ENCODE measurements at places on chromosomes 3 and 15.

DNA sequence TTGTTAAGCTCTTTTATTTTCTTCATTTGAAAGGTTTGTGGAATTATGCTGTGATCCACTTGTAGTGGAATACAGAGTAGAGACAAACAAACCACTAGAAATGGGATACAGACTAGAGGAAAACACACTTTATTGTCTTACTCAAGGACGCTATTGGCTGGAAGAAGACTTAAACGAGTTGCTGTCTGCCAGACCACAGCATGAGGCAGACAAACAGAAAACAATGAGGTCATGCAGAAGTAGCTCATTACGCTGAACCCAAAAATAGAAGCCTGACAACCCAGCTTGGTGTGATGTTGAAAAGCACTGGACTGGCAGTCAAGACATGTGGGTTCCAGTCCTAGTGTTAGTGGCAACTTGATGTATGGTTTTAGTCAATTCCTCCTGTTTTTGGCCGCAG is 62.4 kb upstream of the P3H2 start:
- DNase-seq = no peak

GRCh38 chr15:64695561-64695992 is 79.8 kb downstream of the RBPMS2 start:
- no peak for DNase-seq

DNA sequence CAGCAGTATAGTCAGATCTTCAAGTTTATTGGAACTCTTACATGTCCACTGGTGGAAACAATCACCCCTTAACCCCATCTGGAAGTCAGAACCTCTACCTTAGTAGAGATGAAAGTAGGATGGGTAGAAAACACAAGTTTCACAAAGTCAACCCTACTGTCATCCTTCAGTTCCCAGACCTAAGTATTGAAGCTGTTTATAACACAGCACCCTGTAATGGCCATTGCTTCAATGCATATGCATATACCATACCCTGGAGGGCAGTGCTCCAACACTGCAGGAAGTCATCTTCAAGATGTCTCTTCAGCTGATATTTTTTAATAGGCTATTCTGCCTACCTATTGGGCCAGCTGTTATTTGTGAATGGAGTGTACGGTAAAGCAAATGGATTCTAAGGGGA is 241.3 kb downstream of the UBE2E2 start:
- no peak for DNase-seq

- DNase-seq = no peak
Measured at GRCh38 chr3:22156868-22157267, 405.9 kb upstream of the ZNF385D start.

GRCh38 chr3:122318620-122319019 is 6.4 kb upstream of the CSTA start:
- DNase-seq = no peak

GRCh38 chr15:50418041-50418583 is 6.1 kb upstream of the USP8 start:
- DNase-seq = no peak

DNA sequence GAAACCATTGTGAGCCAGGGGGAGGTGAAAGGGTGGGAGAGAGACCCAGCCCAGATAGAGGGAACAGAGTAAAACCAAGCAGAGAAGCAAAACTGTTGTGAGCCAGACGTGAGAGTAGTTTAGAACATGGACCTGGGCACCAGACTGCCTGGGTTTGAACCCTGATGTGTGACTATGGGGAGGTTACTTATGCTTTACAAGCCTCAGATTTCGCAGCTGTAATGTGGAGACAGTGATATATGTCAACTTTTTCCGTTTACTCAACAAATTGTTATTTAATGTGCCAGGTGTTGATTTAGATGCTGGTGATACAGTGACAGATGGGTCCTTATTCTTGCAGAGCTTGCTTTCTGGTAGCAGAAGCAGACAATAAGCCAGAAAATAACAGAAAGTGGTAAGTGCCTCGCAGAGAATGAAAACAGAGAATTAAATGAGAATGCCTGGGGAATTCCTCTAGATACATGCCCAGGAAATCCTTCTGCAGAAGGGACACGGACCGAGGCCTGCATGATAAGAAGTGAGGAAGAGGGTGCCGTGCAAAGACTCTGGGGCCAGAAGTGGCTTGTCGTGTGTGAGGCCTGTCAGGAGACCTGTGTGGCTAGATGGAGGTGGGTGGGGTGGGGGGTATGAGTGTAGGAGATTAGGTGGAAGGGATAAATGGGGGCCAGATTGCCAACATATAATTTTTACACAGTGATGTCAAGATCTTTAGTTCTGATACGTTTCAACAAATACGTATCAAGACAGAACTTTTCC is 15.0 kb downstream of the KAT2B start:
- DNase-seq = no peak

DNA sequence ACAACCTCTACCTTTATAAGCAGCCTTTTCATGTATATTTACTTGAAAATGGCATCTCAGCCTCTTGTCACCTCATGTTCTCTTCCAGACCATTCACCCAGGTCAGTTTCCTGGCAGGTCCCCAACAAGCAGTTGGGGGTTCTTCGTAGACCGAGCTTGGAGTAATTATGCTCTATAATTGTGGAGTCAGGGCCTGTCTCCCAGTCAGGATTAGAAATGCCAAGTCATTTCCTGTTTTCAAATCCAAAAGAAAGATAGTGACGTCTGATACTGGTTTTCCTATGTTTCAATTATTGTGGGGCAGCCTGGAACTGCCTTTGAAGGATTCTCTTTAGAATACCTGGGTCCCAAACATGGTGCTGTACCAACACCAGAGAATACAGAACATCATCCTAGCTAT is 430.6 kb downstream of the MECOM start:
- DNase-seq = no peak

GRCh38 chr15:80384432-80384831 is 19.8 kb upstream of the ARNT2 start:
- no peak for DNase-seq

- DNase-seq = no peak
Measured at GRCh38 chr3:72855001-72855400, 6.8 kb upstream of the SHQ1 start.

GRCh38 chr15:55741833-55742497 is 987 bp downstream of the PRTG start:
- no peak for DNase-seq

GRCh38 chr15:39752246-39752645 is 30.4 kb downstream of the FSIP1 start:
- DNase-seq = no peak

GRCh38 chr3:178189854-178190253 is 346.4 kb upstream of the KCNMB2 start:
- no peak for DNase-seq
